ENCODE measurements at places on chromosomes 12 and 14.
A peak's percentile ranks its signal among the peaks of the same experiment; 100 is the strongest.

GRCh38 chr12:75606956-75607355 is 95.5 kb upstream of the KRR1 start:
- no peak for DNase-seq

- no peak for DNase-seq
These were observed 13.5 kb downstream of the OR2AP1 start for GRCh38 chr12:55585817-55586216.

GRCh38 chr12:43315961-43316360 is 236.0 kb downstream of the ADAMTS20 start:
- DNase-seq: no peak

GRCh38 chr12:78343657-78344056 is 513.0 kb downstream of the NAV3 start:
- DNase-seq: no peak

GRCh38 chr12:131468206-131468605 is 242.7 kb upstream of the SFSWAP start:
- DNase-seq: no peak

- DNase-seq: no peak
These were observed 42.0 kb downstream of the SLC5A8 start for GRCh38 chr12:101168001-101168400.

- no peak for DNase-seq
These were observed 177.7 kb upstream of the RGS6 start for GRCh38 chr14:71754422-71755095.

GRCh38 chr14:105292826-105293711 is 7.7 kb downstream of the BRF1 start:
- DNase-seq: no peak

DNA sequence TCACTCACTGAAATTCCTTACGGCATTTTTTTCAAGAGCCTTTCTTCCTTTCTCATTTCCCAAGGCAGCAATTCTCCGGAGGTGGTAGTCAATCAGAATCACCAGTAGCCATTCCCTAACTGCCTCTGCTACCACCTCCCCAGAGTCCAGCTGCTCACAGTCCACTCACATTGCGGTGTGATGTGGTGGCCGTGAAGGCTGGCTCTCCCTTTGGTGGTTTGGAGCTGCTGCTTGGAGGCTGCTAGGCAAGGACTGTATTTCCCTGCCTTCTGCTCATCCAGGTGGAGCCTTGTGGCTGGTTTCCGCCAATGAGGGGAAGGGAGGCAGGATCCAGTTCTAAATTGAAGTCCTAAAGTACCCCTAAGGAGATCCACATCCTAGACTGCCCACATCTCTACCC is 222.0 kb downstream of the ANO2 start:
- DNase-seq: no peak

DNA sequence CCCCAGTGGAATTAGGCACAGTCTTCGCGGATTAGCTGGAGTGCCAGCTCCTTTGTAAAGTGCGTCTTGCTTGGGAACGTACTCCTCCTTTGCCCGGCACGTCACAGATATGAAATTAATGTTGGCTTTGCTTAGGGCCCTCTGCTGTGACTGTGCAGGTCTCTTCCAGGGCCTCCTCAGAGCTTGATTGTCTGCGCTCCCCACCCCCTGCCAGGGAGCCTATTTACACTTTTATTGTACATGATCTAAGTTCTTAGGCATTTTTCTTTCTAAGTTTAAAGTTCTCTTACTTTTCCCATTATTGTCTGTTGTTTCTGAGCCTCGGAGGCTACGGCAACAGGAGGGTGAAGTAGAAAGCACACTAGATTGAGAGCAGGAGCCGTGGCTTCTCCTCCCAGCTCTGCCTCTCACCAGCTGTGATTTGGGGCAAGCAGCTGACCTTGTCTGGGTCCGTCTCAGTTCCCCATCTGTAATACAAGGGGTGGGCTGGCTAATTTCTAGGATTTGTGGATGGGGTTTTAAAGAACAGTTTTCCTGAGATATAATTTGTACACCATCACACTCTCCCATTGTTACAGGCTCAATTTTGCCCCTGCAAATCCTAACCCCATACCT is 81.8 kb downstream of the TSPAN9 start:
- no peak for DNase-seq

GRCh38 chr12:49322367-49322707 is 718 bp upstream of the TROAP start:
- no peak for DNase-seq

GRCh38 chr14:99575043-99576023 is 28.7 kb downstream of the CCDC85C start:
- peak; percentile 14 for DNase-seq

DNA sequence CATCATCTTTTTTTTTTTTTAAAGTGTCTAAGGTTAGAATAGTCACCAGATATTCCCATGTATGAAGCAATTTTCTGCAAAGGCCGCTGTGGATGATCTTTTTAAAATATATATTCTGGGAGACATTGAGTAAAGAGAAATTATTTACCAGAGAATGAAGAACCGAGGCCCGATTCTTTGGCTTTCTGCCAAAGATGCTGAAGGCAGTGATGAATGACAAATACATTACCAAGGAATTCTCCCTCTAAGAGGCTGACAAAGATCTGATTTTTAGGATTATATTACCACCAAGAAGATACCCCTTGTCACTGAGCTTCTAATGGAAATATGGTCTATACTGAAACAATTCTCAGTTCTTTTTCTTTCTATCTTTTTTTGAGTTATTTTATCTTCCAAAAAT is 336.8 kb downstream of the NAV3 start:
- DNase-seq: no peak

- no peak for DNase-seq
These were observed 11.0 kb downstream of the DCTN2 start for GRCh38 chr12:57535764-57536596.

DNA sequence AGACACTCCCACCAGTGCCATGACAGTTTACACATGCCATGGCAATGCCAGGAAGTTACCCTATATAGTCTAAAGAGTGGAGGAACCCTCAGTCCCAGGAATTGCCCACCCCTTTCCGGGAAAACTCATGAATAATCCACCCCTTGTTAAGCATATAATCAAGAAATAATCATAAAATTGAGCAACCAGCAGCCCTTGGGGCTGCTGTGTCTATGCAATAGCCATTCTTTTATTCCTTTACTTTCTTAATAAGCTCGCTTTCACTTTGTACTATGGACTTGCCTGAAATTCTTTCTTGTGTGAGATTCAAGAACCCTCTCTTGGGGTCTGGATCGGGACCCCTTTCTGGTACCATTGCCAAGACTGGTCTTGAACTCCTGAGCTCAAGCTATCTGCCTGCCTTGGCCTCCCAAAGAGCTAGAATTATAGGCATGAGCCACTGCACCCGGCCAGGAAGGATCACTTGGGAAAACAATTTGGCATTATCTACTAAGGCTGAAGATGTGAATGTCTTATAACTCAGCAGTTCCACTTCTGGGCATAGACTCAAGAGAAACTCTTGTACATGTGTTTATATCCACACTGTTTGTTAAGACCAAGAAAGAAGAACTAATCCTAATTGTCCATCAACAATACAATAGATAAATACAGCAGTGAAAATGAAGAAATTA is 35.9 kb upstream of the CEP83 start:
- DNase-seq: no peak

- DNase-seq: no peak
These were observed 605 bp downstream of the ZCRB1 start for GRCh38 chr12:42325326-42325652.

- no peak for DNase-seq
These were observed 10.4 kb upstream of the SERPINA11 start for GRCh38 chr14:94462763-94463572.

GRCh38 chr12:115322275-115322674 is 638.3 kb upstream of the TBX3 start:
- no peak for DNase-seq

- no peak for DNase-seq
These were observed 30.6 kb upstream of the CCDC91 start for GRCh38 chr12:28159688-28160087.

GRCh38 chr12:59408431-59408830 is 187.4 kb upstream of the SLC16A7 start:
- DNase-seq: no peak

DNA sequence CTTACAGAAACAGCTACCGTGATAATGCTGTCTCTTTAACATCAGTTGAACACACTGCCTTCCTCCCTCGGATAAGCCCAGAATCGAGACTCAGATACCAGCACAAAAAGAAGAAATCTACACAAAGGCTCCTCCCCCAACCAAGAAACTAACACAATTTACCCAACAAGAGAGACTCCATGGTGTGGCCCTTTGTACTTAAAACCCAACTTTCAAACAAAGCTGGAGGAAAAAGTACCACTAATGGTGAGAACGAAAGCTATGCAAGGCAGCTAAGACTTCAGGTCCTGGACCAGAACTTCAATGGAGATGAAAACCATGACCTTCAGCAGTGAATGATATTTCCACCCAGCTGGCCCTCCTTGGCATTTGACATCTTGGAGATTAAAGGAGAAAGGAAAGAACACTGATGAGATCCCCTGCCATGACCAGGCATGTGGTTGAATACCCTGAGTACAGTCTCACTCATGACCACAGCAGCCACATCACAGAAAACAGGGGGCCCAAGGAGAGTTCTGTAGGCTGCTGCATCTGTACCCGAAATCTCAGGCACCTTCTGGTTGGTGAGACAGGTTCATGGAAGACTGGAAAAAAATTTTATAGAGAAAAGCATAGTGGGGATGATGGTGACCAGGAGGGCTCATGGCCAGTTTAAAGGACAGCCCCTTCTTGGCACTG is 36.7 kb downstream of the RBM19 start:
- no peak for DNase-seq

- no peak for DNase-seq
These were observed 20.1 kb upstream of the TEX22 start for GRCh38 chr14:105378199-105378598.

DNA sequence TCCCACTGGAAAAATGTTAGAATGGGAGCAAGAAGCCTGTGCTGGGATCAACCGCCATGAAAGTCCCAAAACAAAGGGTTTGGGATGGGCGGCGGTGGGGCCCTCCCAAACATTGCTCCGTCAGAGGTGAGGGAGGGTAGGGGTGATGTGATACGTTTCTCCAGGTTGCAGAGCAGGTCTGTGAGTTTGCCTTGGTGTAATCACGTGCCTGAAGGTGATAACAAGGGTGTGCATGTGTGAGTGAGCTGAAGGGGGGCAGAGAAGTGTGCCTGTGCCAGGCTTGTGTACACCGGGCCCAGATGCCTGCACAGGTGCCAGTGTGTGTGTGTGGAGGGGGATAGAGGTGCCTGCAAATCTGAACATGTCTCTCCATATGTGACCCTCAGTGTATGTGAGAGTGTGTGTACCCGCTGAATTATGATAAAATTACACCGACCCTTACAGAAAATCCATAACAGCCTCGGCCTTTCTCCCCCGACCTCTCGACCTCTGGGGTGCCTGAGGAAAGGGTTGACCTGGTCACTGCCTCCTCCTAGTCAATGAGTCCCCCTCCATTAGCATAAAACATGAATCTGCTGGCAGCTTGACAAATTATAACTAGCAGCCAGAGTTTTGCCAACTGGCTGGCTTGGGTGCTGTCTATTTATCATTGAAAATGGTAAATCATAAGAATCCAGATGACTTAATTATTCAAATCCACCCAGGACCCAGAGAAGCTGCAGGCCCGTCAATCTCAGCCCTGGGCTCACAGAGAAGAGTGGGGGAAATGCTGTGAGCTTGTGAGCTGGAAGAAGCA is 55.6 kb downstream of the SMUG1 start:
- no peak for DNase-seq

DNA sequence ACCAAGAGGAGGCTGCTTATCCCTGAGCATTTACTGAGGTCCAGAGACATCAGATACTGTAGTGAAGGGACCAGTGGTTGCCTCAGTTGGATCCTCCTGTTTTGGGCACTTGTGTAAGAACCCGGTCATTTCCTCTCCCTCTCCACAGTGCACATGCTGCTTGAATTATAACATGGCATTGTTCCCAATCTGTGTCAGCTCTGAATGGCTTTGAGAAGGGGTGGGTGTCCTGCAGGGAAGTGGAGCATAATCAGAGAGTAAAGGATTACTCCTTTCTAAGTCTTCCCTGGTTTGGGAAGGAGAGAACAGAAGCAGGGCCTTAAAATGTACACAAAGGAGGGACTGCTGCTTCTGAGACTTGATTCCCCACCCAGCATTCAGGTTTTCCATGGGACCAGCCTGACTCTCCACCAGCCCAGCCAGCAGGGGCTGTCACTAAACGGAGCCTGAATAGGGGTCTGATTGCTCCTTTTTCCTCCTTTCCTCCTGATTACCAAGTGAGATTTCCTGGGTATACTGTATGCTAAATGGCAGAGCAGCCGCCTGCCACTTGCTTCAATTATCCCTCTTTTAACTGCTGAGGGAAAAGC is 78.4 kb downstream of the NRXN3 start:
- no peak for DNase-seq
